ENCODE measurements at places on chromosomes 1 and 21. TPM values are rescaled to one million over a fixed set of nuclear protein-coding genes. Genes with fewer than 3 reads are reported as not detected.

The C1orf232 gene
- not detected for polyA plus RNA-seq

The FAM3B gene
- 98.7 TPM for polyA plus RNA-seq

DNA sequence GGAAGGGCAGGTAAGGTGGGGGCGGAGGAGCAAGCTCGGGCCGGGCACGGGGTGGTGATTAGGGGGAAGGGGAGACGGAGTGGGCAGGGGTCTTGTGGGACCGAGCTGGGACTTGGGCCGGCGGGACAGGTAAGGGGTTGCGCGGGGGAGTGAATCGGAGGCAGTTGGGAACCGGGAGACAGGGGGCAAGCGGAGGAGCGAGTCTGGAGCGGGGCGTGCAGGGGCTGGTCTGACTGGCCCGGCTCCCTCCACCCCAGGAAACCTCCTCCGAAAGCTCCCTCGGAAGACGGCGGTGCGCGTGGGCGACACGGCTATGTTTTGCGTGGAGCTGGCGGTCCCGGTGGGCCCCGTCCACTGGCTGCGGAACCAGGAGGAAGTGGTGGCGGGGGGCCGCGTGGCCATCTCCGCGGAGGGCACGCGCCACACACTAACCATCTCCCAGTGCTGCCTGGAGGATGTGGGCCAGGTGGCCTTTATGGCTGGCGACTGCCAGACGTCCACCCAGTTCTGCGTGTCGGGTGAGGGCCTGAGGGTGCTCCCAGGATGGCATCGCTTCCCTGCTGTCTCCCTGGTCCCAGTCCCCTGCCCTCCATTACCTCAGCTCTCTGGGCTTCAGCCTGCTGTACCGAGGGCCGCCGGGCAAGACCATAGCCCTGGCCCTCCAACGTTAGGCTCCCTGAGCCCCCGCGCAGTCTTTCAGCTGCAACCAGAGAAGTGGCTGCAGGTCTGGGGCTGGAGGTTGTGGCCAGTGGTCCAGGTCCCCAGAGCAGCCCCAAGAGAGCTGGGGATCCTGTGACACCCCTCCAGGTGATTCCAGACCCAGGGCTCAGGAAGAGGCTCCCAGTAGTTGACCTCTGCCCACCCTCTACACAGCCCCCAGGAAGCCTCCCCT is 6.3 kb downstream of the OBSCN start:
- H3K27ac ChIP-seq = peak overlapping the region; percentile 48
- DNase-seq = no peak
- no peaks in the 10 kb centered on the region for H3K36me3 ChIP-seq
- no peaks in the 10 kb centered on the region for H3K27me3 ChIP-seq
- peak overlapping the region; percentile 72 for H3K4me3 ChIP-seq

DNA sequence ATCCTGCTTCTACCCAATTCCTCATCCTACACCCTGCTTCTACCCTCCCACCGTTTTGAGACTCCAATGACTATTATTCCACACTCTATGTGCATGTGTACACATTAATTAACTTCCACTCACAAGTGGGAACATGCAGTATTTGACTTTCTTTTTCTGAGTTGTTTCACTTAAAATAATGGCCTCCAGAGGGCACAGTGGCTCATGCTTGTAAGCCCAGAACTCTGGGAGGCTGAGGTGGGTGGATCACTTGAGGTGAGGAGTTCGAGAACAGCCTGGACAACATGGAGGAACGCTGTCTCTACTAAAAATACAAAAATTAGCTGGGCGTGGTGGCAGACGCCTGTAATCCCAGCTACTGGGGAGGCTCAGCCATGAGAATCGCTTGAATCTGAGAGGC is 464.8 kb downstream of the PTBP2 start:
- H3K27me3 ChIP-seq = no peaks in the 10 kb centered on the region
- no peak overlapping the region for H3K27ac ChIP-seq
- DNase-seq = no peak

DNA sequence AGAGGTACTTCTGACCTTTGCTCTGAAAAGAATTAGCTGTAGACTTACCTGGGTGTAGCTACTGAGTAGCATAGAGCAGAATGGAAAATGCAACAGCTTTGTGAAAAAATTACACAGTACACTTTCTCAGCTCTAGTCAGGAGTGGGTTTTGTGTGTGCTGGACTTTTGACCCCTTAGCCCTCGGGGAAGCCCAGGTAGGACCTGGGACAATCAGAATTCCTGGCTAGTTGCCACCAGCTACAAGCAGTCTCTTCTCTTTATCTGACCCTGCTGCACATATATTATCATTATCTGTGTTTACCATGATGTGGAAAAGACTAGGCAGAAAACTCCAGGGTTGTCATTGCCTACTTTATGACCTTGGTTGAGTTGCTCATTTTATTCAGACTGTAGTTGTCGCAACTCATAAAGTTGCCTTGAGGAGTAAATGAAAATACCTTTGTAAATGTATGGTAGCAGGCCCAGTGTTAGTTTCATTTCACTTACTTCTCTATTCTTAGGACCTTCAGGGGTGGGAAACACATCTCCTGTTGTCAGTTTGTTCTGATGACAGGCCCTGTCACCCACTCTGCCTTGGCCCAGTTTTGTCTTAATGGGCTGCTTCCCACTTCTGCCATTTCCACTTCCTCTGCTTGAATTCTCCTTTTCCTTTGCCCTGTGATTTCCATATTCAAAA is 5.4 kb downstream of the NEK7 start:
- no peak for DNase-seq
- no peaks in the 10 kb centered on the region for H3K27me3 ChIP-seq
- no peak overlapping the region for H3K4me3 ChIP-seq
- H3K36me3 ChIP-seq = no peaks in the 10 kb centered on the region

DNA sequence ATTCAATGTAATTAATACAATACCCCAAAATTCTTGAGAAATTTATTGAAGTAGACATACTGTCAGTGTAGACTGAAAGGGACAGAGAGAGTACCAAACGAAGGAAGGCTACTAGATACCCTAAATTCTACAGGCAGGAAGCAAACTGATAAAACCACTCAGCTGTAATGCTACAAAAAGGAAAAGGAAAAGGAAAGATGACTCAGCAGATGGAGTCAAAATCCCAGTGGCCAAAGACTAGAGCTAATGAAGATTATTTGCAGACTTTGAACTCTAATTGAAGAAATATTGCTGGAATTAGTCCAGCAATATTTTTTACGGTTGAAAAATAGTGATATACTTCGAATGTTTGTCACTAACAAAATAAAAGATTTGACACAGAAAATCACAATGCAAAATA is 671.9 kb downstream of the BRINP3 start:
- H3K27me3 ChIP-seq = no peaks in the 10 kb centered on the region
- H3K27ac ChIP-seq = no peak overlapping the region
- H3K4me1 ChIP-seq = no peaks in the 10 kb centered on the region

DNA sequence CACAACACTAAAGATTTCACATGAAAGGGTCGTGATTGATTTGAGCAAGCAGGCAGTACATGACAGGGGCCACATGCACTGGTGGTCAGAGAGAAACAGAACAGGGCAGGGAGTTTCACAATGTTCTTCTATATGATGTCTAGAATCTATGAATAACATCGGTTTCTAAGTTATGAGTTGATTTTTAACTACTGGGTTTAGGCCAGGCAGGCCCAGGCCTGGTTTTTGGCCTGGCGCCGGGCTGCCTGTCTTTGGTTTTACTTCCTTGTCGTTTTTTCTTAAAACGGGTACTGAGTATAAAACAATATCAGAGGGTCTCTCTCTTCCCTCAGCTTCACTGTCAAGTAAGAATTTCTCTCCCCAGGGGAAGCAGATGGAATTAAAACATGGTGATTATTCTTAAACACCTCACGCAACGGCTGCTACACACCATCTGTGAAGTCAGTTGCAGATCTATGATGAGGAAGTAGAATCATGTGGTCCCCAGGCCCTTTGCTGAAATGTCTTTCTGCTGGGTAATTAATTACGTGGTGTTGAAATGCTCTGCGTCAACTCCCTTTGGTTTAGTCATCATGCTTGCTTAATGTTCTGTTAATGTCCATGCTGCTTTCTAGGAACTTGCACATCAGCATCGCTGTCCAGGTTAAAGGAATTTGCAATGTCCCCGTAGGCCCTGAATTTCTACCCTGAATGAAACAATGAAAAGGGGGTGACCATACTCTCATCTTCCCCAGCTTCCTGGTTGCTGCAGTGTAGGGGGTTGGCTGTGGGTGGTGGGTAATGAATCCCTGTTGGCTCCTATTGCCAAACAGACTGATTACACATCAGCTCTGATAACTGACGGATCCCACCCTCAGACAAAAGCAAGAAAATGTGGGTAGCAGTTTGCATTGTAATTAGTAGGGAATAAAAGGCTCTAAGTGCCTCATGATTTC is 70.3 kb downstream of the SERINC2 start:
- H3K27me3 ChIP-seq = no peaks in the 10 kb centered on the region
- H3K4me1 ChIP-seq = no peaks in the 10 kb centered on the region
- no peaks in the 10 kb centered on the region for H3K36me3 ChIP-seq
- H3K27ac ChIP-seq = peak overlapping the region; percentile 79
- DNase-seq = peak; percentile 54

All from stomach (tissue), 19 donors.